ENCODE measurements at places on chromosomes 12 and 14.

DNA sequence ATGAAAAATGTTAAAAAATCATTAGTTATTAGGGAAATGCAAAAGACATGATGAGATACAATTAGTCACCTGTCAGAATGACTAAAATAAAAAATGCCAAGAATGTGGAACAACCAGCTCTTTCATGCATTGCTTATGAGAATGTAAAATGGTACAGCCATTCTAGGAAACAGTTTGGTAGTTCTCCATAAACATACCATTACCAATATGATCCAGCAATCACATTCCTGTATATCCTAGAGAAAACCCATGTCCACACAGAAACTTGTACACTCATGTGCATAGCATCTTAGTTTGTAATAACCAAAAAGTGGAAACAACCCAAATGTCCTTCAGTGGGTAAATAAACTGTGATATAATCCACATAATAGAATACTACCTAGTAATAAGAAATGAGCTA, 245.7 kb downstream of the FUT8 start:
- no peak for DNase-seq

GRCh38 chr14:93744876-93745275, 43.4 kb downstream of the PRIMA1 start:
- DNase-seq, result no peak

- no peak for DNase-seq
Observed at GRCh38 chr12:123905319-123905925, 67.2 kb downstream of the CCDC92 start.

DNA sequence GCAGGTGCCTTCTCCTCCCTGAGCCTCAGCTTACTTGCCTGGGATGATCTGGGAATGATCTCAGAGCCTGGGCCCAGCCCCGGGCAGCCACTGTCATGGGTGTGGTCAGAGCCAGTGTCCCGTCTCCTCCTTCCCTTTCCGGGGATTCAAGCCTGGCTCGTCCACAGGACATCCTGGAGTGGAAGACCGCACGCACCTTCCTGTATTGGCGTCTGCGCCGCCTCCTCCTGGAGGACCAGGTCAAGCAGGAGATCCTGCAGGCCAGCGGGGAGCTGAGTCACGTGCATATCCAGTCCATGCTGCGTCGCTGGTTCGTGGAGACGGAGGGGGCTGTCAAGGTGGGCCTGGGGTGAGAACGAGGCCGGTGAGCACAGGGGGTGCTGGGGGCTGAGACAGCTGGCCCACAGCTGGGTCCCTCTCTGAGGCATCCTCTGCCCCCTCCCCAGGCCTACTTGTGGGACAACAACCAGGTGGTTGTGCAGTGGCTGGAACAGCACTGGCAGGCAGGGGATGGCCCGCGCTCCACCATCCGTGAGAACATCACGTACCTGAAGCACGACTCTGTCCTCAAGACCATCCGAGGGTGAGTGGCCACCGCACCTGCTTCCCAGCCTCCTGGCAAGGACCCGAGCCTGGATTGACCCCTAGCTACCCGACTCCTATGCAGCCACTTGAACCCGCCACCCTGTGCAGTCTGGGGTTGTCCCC, 44.0 kb downstream of the FOXN4 start:
- DNase-seq, result no peak

DNA sequence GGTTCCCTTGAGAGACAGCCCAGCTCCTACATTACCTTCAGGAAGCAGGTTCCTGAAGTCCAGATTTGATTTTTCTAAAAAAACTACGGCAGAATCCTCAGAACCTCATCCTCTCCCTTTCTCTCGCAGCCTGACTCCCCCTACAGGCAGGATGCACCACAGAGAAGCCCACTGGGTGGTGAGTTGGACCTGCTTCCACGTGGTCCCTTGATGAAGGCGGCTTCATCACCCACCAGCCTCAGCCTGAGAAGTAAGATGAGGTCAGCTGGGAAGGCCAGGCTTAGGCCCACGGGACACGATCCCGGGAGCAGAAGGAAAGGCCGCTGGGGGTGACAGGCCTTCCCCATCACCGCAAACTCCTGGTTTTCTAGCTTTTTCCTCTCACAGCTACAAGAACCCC, 83.0 kb downstream of the ACTN1 start:
- no peak for DNase-seq

GRCh38 chr12:132500142-132500855, 10.3 kb downstream of the FBRSL1 start:
- no peak for DNase-seq

DNA sequence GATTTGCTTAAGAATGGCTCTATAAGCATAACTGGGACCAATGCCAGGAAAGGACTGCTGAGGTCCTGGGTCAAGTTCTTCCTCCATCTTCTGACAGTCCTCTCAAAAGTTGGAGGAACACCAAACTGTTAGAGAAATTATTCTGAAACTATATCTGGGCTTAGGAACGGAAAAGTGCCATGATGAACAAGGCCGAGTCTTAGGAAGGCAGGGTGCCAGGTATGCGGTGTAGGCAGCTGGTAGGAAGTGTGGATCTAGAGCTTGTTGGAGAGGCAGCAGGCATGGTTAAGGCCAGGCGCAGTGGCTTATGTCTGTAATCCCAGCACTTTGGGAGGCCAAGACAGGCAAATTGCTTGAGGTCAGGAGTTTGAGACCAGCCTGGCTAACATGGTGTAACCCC, 7.7 kb downstream of the GNPTAB start:
- no peak for DNase-seq

DNA sequence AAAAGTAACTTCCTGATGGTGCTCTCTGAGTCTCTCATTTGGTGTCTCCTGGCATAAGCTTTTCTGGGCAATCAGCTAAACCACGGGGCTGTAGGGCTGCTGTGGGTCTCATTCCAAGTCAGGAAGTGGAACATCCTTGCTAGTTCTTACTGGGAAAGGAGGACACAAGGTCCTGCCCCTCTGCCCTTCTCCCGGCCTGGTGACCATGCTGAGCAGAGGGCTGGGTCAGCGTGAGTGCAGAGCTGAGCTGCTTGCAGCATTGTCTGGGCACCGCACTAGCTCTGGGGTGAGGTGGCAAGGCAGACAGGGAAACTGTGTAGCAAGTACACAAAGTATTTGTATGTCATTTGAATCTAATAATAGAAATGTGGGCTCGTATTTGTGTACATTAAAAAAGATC, 45.0 kb upstream of the ASPG start:
- DNase-seq, result no peak

DNA sequence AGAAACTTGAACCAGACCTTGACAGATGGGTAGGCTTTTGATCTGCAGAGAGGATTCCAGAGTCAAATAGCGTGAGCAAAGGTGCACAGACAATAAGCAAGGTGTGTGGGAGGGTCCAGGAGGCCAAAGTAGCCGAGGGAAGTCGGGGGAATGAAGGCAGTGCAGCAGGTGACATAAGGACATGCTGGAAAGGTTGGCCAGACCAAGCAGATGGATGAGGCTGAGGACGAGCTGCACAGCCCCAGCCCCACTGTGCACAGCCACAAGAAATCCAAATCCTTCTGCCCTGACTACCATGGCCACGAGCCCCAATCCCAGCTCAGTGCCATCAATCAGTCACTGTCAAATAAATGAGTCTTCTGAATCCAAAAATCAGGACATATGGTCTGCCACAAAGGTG, 5.4 kb downstream of the TTC7B start:
- no peak for DNase-seq

- DNase-seq, result no peak
Observed at GRCh38 chr14:99907761-99908652, 114.8 kb downstream of the EML1 start.

DNA sequence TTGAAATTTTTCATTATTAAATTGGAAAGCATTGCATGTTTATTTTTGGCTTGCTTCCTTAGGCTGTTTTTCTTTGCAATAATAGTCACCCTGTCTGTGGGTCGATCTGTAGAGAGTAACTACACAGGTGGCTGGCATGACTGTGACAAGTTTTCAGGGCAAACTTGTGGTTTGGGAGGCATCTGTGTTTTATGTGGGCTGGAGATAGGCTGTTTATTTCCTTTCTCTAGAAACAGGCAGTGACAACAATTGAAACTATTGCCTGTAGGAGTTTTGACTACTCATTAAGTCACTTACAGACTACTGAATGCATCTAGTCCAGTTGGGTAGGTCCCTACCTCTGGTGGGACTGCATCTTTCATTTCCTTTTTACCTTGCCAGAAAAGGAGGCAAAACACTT, 155.6 kb downstream of the DYRK2 start:
- DNase-seq, result no peak

DNA sequence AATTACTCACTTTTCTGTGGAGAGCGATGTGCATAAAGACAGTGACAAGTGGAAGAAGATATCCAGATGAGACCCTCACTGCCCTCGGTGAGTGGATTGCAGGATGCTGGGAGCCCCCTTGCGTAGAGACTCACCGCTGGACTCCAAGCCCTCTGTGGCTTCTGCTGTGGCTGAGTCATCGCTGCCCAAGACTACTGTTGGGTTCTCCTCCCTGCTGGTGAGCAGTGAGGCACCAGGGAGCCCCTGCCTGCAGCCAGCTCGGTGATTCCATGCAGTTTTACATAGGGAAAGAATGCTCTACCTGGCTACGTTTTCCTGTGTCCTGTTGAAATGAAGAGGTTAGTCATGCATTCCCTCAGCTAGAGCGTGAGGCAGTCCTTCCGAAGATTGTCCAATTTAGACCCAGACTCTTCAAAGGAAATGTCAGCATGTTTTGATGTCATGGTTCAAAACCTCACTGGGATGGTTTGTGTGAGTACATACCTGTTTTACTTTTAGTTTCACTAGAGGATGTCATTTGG, 28.2 kb downstream of the TRAF3 start:
- DNase-seq, result no peak

GRCh38 chr14:70317969-70318634, 41.4 kb downstream of the COX16 start:
- DNase-seq, result no peak

- DNase-seq, result no peak
Observed at GRCh38 chr14:90253826-90254225, 2.5 kb upstream of the PSMC1 start.

GRCh38 chr12:46548605-46549071, 176.1 kb upstream of the SLC38A2 start:
- no peak for DNase-seq

- DNase-seq, result no peak
Observed at GRCh38 chr14:22084393-22085281, 411.0 kb upstream of the OR4E1 start.

GRCh38 chr14:105167303-105168092, 1.1 kb downstream of the JAG2 start:
- DNase-seq, result no peak

- no peak for DNase-seq
Observed at GRCh38 chr12:30882706-30883105, 43.8 kb upstream of the TSPAN11 start.

DNA sequence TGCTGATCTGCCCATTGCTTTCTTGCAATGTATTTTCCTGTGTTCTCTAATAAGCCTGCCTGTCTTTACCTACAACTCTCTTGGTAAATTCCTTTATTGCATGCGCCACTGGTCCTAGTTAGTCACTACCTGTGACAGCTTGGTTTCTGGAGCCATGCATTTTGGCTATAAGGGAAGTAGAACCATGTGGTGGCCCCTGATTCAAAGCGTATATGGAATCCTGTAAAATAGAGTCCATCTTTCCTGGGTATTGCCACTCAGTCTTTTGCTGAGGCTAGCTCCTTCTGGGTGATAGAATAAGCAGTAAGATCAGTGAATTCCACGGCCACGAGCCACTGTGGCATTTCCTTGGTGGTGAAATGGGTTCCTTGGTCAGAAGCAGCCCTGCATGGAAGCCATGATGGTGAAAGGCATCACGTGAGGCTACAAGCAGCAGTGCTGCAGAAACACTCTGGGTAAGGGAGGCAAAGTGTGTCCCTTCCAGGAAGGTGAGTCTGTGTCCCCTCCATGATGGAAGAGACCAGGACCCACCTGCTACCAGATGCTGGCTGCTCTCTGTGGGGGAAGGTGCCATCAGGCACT, 19.6 kb downstream of the TNFAIP2 start:
- no peak for DNase-seq

DNA sequence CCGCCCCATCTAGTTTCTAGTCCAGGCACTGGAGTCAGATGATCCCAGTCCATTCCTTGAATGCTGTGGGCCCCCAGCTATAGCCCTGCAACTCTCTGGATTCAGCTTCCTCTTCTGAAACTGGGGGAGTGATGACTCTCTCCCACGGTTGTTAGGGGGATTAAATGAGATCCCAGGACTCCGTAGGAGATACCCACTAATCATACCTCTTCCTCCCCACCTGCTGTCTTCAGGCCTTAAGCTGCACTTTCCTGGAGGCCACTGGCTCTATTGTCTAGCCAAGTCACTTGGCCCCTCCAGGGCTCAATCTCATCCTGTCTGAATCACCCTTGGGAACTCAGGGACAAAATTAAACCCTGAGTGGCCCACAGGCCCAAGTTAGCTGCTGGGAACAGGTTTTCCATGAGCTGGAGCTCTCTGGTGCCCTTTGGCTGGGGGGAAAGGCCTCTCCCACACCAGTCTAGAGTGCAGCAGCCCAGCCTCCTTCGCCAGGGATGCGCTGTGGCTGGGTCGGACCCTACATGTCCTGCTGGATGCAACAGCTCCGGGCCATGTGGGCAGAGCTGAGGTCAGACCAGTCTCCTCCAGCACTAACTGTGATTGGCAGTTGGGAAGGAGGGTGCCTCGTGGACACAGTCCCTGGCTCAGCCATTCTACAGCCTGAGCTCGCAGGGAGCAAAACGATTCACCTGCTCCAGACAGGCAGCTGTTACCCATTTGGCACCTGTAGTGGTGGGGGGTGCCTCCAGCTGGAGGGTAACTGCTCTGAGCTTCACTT, 6.0 kb upstream of the ASB2 start:
- no peak for DNase-seq

DNA sequence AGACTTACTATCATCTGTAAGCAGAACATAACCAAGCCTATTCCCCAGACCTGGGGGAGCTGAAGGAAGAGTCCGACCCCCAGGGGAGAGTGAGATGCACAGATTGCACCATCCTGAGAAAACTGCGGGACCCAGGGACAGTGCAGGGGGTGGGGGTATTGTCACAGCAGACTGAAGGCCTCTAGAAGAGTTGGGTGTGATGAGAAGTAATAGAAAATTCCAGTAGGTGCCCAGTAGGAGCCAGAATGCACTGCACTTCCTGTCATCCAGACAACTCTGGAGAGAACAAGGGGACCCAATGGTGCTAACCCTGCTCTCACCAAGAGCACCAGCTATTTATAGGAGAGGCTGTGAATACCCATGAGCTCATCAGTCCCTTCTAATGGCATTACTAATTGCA, 190.1 kb downstream of the BCL11B start:
- DNase-seq, result no peak

DNA sequence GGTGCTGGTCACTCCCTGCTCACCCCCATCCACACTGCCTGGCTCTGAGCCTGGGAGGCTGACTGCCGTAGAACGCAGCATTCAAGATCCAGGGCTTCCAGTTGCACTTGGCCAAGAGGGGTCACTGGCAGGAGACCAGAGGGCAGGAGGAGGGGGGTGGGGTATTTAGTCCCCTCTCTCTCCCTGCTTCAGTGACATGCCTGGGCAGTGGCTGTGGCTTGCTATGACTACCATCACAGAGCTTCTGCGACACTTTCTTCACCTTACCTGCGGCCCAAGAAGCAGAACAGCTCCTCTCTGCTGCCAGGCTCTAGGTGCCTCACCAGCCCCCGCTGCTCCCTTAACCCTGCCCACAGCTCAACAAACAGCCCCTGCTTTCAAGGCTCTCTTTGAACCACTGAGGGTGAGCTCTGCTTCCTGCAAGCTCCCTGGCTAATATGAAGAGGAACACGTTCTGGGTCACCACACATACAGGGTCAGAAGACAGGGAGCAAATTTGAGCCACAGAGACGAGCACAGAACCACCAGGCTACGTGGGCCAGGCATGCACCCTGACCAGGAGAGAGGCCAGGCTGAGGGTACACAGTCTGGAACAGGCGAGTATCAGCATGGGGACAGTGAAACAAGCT, 55.7 kb downstream of the ITPK1 start:
- DNase-seq, result no peak

- no peak for DNase-seq
Observed at GRCh38 chr12:92332552-92332951, 186.9 kb upstream of the BTG1 start.

- DNase-seq, result no peak
Observed at GRCh38 chr14:26370115-26370514, 227.7 kb downstream of the NOVA1 start.

Data from esophagus squamous epithelium (tissue), 5 donors.